Endodermal cell (in vitro differentiated cells): ENCODE measurements at places on chromosomes 7 and 10. TPM values are rescaled to one million over a fixed set of nuclear protein-coding genes. Genes with fewer than 3 reads are reported as not detected.

TMEM176B gene
- 0.35 TPM in 1 of 3 replicates, not detected in the others for total RNA-seq

DKK1 gene
- 9.4 to 12.0 TPM (median 9.9 TPM) in 3 replicates for total RNA-seq

DNA sequence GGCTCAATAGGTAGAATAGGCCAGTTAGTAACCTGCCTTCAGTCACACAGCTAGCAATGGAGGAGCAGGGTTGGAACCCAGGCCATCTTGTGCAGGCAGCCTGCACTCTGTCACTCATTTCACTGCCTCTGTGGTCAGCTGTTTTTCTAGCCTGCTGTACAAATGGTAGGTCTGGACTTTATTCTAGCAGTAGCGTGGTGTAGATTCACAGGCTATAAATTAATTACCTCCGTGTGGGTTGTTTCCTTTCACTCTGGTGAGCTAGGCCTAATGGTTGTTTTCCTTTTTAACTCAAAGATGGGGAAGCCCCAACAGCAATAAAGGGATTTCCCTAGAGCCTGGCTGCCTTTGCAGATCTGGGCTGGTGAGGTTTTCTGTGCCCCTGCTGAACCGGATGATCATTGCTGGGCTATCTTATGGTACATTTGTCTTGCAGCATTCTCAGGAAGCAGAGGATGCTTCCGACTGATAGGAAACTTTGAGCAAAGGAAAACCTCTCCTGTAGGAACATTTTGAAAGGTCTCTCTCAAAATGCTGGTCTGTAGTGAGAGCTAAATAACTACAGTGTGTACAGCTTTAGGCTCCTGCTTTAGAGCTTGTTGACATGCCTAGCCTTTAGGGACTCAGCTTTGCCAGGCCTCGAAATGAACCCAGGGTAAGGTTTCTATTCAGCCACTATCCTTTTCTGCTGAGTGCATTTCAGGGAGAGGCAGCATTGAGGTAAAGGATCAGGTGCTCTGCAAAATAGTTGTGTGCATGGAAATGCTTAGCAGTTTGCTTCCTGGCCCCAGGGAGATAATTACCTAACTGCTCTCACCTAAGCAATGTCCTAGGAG is 157.4 kb downstream of the ST7 start:
- no peak for DNase-seq
- no peak overlapping the region for H3K27ac ChIP-seq
- H3K4me3 ChIP-seq = no peak overlapping the region
- no peaks in the 10 kb centered on the region for H3K36me3 ChIP-seq

DNA sequence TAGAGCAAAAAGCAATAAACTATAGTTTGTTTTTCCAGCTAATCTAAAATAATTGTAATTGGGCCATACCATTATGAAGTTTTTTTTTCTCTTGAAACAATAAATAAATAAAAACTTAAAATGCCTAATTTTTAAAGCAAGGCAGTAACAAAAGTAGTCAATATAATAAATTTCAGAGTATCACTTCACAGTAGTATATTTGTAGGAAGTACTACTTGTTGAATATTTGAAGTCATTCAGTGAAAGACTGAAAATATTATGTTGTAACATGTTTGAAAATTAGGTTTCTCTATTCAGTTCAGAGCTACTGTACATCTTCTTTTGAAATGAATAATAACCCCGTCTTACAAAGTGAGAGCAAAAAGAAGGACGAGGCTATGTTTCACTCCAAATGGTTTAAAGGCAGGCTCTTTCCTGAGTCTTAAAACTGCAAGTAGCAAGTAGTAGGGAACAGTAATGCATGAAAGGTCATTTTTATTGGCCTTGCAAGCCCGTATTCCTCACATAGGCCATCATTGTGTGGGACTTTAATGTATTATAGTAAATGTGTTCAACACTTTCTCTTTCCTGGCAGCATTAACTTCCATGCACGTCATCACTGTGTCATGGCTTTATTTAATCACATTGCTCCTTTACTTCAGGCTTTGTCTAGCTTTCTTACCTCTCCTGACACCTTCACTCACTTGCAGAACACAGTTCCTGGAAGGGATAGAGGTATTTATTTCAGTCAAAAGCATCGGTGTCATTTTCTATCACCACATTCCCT is 141.4 kb downstream of the VTI1A start:
- no peak overlapping the region for H3K4me3 ChIP-seq
- no peaks in the 10 kb centered on the region for H3K36me3 ChIP-seq
- no peak overlapping the region for H3K27ac ChIP-seq
- H3K27me3 ChIP-seq = no peaks in the 10 kb centered on the region
- no peak for DNase-seq

CXCL12 gene
- total RNA-seq = 0.91 to 1.9 TPM (median 1.4 TPM) in 3 replicates

GRCh38 chr7:149884541-149884940 is 10.8 kb downstream of the ATP6V0E2 start:
- H3K4me1 ChIP-seq = peaks cover 6% of the 10 kb centered on the region
- H3K27ac ChIP-seq = no peak overlapping the region
- H3K27me3 ChIP-seq = no peaks in the 10 kb centered on the region
- DNase-seq = peak; percentile 29
- H3K36me3 ChIP-seq = no peaks in the 10 kb centered on the region

- no peaks in the 10 kb centered on the region for H3K4me1 ChIP-seq
- H3K27me3 ChIP-seq = peaks cover 99% of the 10 kb centered on the region
- H3K4me3 ChIP-seq = peak overlapping the region; percentile 66
- DNase-seq = peak; percentile 66
- no peaks in the 10 kb centered on the region for H3K36me3 ChIP-seq
- H3K27ac ChIP-seq = no peak overlapping the region
Observed at GRCh38 chr10:100724531-100725027, 20.8 kb upstream of the PAX2 start.

GRCh38 chr7:25031432-25031831 is 51.5 kb upstream of the OSBPL3 start:
- H3K4me1 ChIP-seq = no peaks in the 10 kb centered on the region
- no peak for DNase-seq
- H3K4me3 ChIP-seq = no peak overlapping the region
- no peak overlapping the region for H3K27ac ChIP-seq
- H3K27me3 ChIP-seq = no peaks in the 10 kb centered on the region

MYPN gene
- total RNA-seq = not detected in 2 replicates

GRCh38 chr7:30428246-30429155 is 50.1 kb downstream of the NOD1 start:
- no peak overlapping the region for H3K4me3 ChIP-seq
- no peaks in the 10 kb centered on the region for H3K36me3 ChIP-seq
- no peaks in the 10 kb centered on the region for H3K27me3 ChIP-seq
- DNase-seq = no peak

C10orf67 gene
- total RNA-seq = not detected in 3 replicates
